ENCODE measurements at places on chromosomes 2 and 18.
A peak's percentile ranks its signal among the peaks of the same experiment; 100 is the strongest.

GRCh38 chr2:144414324-144414845 is 105.5 kb downstream of the ZEB2 start:
- no peaks in the 10 kb centered on the region for H3K27me3 ChIP-seq
- H3K36me3 ChIP-seq: no peaks in the 10 kb centered on the region
- no peak for DNase-seq
- H3K4me1 ChIP-seq: peaks cover 3% of the 10 kb centered on the region

DNA sequence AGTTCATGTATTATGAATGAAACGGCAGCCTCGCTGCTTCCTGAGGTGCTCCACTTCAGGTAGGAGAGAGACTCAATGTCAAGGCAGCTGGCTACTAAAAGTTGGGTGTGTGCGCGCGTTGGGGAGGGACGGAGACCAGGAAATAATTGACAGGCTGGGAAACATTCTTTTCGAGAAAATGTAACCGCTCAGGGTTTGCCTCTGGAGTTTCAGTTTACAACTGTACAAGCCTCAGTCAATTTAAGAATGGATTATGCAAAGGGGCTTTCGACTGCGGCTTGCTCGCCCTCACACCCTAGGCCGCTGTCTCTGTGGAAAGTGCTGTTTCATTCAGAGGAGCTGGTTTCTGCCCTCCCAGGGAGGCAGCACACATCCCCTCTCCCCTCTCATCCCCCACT is 4.4 kb upstream of the SPRED2 start:
- H3K36me3 ChIP-seq: no peaks in the 10 kb centered on the region
- H3K4me3 ChIP-seq: peak overlapping the region; percentile 95
- H3K4me1 ChIP-seq: peaks cover 13% of the 10 kb centered on the region
- DNase-seq: no peak
- peaks cover 1% of the 10 kb centered on the region for H3K27me3 ChIP-seq

- H3K27me3 ChIP-seq: no peaks in the 10 kb centered on the region
- no peak for DNase-seq
- H3K4me3 ChIP-seq: no peak overlapping the region
- peaks cover 49% of the 10 kb centered on the region for H3K36me3 ChIP-seq
These were observed 11.5 kb downstream of the VPS4B start for GRCh38 chr18:63410792-63411191.

DNA sequence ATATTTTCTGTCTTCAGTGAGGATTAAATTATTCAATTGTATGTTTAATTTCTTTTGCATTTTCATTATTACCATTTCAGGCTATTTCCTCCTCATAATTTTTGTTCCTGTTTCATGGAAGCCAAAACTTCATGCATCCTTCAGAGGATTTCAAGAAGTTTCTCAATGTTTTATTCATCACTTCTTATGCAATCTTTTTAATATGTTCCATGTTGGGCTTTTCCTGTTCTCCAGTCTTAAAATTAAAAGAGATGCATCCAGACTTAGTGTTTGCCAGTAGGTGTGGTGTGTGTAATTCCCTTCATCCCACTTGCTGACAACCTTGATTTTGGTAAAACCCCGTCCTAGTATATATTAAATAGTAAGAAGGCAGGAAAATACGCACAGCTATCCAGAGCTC is 190.0 kb downstream of the EN1 start:
- no peak for DNase-seq
- H3K4me1 ChIP-seq: no peaks in the 10 kb centered on the region
- no peak overlapping the region for H3K4me3 ChIP-seq
- H3K27ac ChIP-seq: no peak overlapping the region

GRCh38 chr2:41873102-41874031 is 174.5 kb upstream of the PKDCC start:
- H3K4me1 ChIP-seq: peaks cover 9% of the 10 kb centered on the region
- no peak for DNase-seq
- H3K4me3 ChIP-seq: no peak overlapping the region
- no peaks in the 10 kb centered on the region for H3K36me3 ChIP-seq

GRCh38 chr18:11828786-11829432 is 22.3 kb upstream of the CHMP1B start:
- H3K4me1 ChIP-seq: peaks cover 8% of the 10 kb centered on the region
- H3K4me3 ChIP-seq: peak overlapping the region; percentile 15
- no peak for DNase-seq
- no peaks in the 10 kb centered on the region for H3K36me3 ChIP-seq
- no peaks in the 10 kb centered on the region for H3K27me3 ChIP-seq

DNA sequence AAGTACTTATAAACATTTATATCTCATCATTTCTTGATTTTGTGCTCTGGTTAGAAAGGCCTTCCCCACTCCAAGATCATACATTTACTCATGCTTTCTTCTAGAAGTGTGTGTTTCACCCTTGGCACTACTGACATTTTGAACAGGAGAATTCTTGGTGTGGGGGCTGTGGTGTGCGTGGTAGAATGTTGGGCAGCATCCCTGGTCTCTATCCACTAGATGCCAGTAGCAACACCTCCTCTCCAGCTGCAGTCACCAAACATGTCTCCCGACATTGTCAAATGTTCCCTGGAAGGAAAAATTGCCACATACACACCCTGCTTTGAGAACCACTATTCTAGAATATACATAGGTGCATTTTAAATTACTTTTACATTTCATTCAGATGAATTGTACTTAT is 8.7 kb upstream of the TGIF1 start:
- no peaks in the 10 kb centered on the region for H3K4me1 ChIP-seq
- no peak for DNase-seq
- no peak overlapping the region for H3K4me3 ChIP-seq
- H3K27me3 ChIP-seq: no peaks in the 10 kb centered on the region
- H3K27ac ChIP-seq: no peak overlapping the region

GRCh38 chr18:55096263-55096951 is 137.1 kb upstream of the CCDC68 start:
- H3K36me3 ChIP-seq: no peaks in the 10 kb centered on the region
- DNase-seq: no peak
- H3K4me1 ChIP-seq: no peaks in the 10 kb centered on the region
- H3K4me3 ChIP-seq: no peak overlapping the region
- no peak overlapping the region for H3K27ac ChIP-seq
- H3K27me3 ChIP-seq: no peaks in the 10 kb centered on the region

GRCh38 chr2:172091000-172091641 is 5.8 kb downstream of the DLX1 start:
- H3K36me3 ChIP-seq: no peaks in the 10 kb centered on the region
- H3K4me3 ChIP-seq: no peak overlapping the region
- peaks cover 37% of the 10 kb centered on the region for H3K4me1 ChIP-seq
- H3K27me3 ChIP-seq: peaks cover 96% of the 10 kb centered on the region
- peak; percentile 54 for DNase-seq

- H3K36me3 ChIP-seq: no peaks in the 10 kb centered on the region
- H3K4me3 ChIP-seq: no peak overlapping the region
- no peak overlapping the region for H3K27ac ChIP-seq
- DNase-seq: no peak
These were observed 859.6 kb upstream of the CRIM1 start for GRCh38 chr2:35496022-35496421.

DNA sequence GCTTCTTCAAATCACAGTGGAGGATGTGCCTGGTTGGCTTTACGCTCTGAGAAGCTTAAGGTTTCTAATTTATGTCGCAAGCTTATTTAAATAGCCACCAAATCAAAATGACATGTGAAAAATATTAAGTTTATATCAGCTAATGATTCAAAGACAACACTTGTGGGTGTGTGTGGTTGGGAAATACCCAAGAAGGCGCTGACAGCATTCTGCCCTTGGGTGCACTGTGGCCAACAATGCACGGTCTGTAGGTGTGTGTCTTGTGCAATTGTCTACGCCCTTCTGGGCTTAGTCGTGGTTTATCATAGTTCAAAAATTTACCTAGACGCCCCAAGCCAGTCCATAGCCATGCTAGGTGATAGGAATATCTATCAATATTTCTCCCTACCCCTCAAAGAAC is 60.9 kb downstream of the KCTD1 start:
- H3K27me3 ChIP-seq: no peaks in the 10 kb centered on the region
- no peak for DNase-seq
- no peak overlapping the region for H3K27ac ChIP-seq

- DNase-seq: no peak
- H3K27me3 ChIP-seq: no peaks in the 10 kb centered on the region
- H3K4me1 ChIP-seq: no peaks in the 10 kb centered on the region
- no peak overlapping the region for H3K4me3 ChIP-seq
These were observed 105.5 kb downstream of the GCA start for GRCh38 chr2:162449471-162449870.

- peaks cover 13% of the 10 kb centered on the region for H3K27me3 ChIP-seq
- no peaks in the 10 kb centered on the region for H3K36me3 ChIP-seq
- no peak overlapping the region for H3K27ac ChIP-seq
- H3K4me3 ChIP-seq: no peak overlapping the region
These were observed 4.8 kb downstream of the AMER3 start for GRCh38 chr2:130759906-130760753.

- H3K27me3 ChIP-seq: no peaks in the 10 kb centered on the region
- H3K4me1 ChIP-seq: no peaks in the 10 kb centered on the region
- no peak for DNase-seq
- no peak overlapping the region for H3K27ac ChIP-seq
These were observed 11.8 kb upstream of the SH3BP4 start for GRCh38 chr2:234939996-234940395.

DNA sequence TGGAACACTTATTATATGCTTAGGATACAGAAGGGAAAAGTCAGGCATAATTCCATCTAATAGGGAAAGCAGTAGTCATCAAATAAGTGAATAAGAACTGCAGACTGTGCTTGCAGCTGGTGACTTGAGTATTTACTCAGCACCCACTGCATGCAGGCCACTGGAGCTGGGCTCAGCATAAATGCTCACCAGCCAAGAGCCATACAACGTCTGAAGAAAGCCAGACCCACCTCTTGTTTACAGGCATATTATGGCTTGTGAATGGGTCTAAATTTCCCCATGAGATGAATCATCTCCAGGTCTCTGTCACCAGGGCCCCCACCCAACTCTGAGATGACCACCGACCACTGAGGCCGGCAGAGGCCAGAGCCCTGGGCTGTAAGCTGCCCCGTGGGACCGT is 123.8 kb upstream of the PKDCC start:
- H3K4me1 ChIP-seq: no peaks in the 10 kb centered on the region
- H3K27me3 ChIP-seq: no peaks in the 10 kb centered on the region
- no peak for DNase-seq
- no peaks in the 10 kb centered on the region for H3K36me3 ChIP-seq
- H3K27ac ChIP-seq: no peak overlapping the region
- H3K4me3 ChIP-seq: no peak overlapping the region

GRCh38 chr2:8481463-8482009 is 200.3 kb upstream of the ID2 start:
- no peaks in the 10 kb centered on the region for H3K36me3 ChIP-seq
- no peaks in the 10 kb centered on the region for H3K4me1 ChIP-seq
- H3K27me3 ChIP-seq: no peaks in the 10 kb centered on the region
- no peak for DNase-seq

DNA sequence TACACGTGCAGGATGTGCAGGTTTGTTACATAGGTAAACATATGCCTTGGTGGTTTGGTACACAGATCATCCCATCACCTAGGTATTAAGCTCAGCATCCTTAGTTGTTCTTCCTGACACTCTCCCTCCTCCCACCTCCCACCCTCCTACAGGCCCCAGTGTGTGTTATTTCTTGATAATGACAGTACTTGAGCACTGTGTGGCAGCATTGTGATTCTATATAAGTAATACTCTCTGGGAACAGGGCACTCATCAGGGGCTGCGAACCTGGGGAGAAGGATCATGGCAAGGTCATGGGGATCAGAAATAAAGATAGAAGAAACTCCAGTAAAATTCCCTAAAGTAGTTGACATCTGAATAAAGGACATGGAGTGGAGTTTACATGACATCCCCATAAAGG is 1256.2 kb upstream of the CRIM1 start:
- H3K27ac ChIP-seq: no peak overlapping the region
- no peaks in the 10 kb centered on the region for H3K36me3 ChIP-seq
- H3K27me3 ChIP-seq: no peaks in the 10 kb centered on the region
- H3K4me3 ChIP-seq: no peak overlapping the region

DNA sequence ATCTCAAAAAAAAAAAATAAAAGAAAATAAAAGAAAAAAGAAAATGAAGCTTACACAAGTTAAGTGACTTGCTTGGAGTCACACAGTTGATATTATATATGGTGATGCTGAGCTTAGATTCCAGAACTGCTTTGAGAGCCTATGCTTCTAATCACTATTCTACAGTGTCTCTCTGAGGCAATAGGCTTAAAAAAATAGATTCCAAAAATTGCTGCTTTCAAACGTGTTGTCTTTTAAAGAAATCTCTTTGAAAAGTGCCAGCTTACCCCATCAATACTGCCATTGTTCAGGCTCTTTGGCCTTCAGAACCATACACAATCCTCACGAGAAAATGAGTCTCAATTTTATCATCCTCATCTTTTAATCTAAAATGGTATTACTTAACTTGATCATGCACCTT is 102.6 kb downstream of the CDK15 start:
- H3K36me3 ChIP-seq: no peaks in the 10 kb centered on the region
- H3K27me3 ChIP-seq: no peaks in the 10 kb centered on the region
- no peak overlapping the region for H3K4me3 ChIP-seq

- H3K27me3 ChIP-seq: no peaks in the 10 kb centered on the region
- no peaks in the 10 kb centered on the region for H3K4me1 ChIP-seq
- no peak overlapping the region for H3K4me3 ChIP-seq
- no peak overlapping the region for H3K27ac ChIP-seq
- no peak for DNase-seq
- no peaks in the 10 kb centered on the region for H3K36me3 ChIP-seq
These were observed 430.2 kb downstream of the MEIS1 start for GRCh38 chr2:66865161-66865560.

DNA sequence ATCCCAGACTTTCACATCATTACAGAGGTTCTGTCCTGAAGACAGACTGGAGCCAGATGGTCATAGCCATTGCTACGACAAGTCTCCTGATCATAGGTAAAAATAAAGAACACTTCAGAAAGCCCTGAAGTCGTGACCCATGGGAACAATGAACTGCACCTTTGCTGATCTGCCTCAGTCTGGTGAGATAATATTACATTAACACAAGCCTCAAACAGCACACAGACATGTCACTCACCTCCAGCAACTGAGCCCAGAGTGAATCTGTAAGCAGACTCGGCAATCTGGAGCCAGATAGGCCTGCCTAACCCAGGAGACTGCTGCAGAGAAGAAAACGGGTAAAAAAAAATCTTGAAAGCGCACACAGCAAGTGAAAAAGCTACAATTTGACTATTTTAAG is 79.2 kb downstream of the SLC25A12 start:
- DNase-seq: no peak
- H3K36me3 ChIP-seq: no peaks in the 10 kb centered on the region
- no peaks in the 10 kb centered on the region for H3K4me1 ChIP-seq
- no peak overlapping the region for H3K4me3 ChIP-seq
- H3K27ac ChIP-seq: no peak overlapping the region
- H3K27me3 ChIP-seq: no peaks in the 10 kb centered on the region
